ENCODE measurements at places on chromosomes 7 and 10.
A peak's percentile ranks its signal among the peaks of the same experiment; 100 is the strongest.

GRCh38 chr10:28393956-28394568 lies 91.2 kb upstream of the MPP7 start:
- DNase-seq = peak; percentile 62

GRCh38 chr7:66529883-66530610 lies 98.6 kb upstream of the KCTD7 start:
- DNase-seq = no peak

DNA sequence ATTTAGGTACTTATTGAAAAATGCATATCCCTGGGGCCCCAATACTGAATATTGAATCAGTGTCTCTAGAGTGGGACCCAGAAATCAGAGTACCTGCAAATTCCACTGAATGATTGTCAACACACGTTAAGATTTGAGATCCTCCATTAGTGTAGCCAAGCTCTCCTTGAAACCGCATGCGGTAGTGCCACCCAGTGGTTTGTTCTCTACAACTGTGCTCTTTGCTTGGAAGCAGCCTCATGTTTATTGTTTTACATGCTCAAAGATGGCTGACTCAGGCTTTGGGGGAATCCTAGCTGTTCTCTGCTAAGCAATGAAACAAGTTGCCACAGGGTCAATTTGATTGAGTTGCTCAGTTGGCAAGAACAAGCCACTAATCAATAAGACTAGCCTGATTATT lies 340.2 kb upstream of the CELF2 start:
- no peak for DNase-seq

DNA sequence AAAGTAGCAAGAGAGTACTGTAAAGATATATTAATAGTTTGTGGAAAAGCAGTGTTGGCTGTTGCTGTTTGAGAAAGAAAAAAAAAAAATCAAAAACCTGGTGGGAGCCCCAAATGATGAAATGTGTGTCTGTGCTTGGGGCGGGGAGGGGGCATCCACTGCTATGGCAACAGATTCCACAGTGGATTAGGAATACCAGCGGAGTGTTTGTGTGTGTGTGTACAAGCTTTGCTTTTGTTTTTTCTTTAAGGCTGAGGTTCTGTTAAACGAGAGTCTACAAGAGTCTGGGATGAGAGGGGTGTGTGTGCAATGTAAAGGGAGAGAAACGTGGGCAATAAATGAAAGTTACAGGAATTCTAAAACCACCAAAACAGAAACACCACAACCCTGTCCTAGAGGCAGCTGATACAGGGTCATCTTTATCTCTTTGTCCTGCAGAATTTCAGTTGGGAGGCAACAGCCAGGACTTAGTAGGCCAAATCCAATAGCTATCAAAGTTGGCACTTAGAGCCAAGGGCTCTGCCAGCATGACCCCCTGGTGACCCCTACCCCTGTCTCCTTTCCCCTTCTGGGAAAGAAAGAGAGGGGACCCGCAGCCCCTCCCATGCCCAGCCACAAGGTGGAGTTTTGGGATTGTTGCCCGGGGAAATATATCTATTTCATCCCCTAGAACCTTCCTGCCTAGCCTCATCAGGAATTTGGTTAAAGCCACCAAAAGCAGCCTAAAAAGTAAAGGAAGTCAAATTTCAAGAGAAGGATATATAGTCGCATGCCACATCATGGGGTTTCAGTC lies 85.4 kb downstream of the OSBPL3 start:
- no peak for DNase-seq

DNA sequence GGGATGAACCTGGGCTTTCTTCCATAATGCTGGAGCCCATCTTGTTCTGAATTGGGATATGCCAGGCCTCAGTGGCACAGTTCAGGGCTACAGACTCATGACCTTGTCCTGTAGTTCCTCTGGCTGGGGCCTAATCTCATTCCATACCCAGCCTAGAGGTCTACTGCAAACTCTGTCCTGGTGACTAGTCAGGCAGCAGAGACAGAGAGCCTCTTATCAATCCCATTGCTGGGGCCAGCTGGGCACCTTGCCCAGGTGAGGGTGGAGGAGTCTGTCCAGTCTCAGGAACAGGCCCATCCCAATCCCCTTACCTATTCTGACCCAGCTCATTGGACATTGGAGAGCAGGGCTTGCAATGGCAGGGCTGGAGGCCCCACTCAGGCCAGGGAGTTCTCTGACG lies 28.0 kb upstream of the COMTD1 start:
- DNase-seq = no peak

DNA sequence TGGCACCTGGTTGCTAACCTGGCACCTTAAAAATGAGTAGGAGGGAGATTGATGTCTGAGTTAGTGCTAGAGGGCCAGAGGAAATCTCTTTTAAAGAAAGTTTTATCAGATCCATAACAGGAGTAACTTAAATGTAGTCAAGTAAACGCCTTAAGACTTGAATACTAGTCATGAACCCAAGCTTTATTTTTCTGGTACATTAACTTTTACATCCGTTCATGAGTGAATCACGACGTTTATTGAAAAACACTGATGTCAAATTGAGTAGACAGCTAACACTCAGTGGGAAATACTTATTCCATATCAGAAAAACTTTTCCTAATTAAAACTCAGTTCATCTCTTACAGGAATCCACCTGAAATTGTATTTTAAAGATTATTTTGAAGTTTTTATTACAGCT lies 6.9 kb upstream of the LAMB1 start:
- DNase-seq = no peak

- DNase-seq = no peak
Measured at GRCh38 chr7:86598311-86598710, 45.4 kb upstream of the GRM3 start.

- DNase-seq = no peak
Measured at GRCh38 chr10:2658780-2659179, 408.6 kb upstream of the PFKP start.

DNA sequence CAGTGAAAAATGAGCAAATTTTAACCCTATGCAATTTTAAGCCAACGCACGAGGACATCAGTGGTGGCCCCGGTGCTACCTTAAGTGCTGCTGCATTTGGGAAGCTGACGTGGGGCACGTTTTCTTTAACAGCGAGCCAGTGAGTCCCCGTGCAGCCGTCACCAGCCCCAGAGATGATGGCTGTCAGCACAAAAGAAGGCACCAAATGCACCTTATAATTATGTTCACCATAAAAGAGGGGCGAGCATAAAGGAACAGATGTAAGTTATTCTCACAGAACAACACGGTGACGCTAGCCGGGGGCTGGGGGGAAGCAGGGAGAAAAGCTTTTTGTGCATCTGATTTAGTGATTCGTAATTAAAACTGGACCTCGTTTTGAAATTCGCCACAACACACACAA lies 260.1 kb downstream of the DNAJB6 start:
- DNase-seq = no peak

- no peak for DNase-seq
Measured at GRCh38 chr10:120953897-120954296, 102.7 kb downstream of the WDR11 start.

DNA sequence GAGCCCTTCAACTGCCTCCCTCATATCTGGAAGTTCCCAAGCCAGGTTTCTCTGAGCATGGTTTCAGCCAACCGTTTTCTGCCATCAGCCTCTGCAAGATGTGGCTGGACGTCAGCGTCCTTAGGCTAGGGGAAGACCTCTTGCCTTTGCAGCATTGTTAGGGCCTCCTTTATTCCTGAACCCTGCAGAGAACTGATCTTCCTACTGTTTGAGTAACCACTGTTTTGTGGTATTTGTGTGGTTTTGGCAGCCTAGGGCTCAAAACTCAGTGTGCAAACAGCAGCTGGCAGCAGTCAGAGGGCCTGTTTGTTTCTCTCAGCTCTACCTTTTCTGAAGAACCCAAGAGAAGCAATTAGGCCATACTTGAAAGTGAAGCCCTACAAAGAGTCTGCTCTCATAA lies 83.4 kb upstream of the SEMA3E start:
- DNase-seq = no peak

- peak; percentile 35 for DNase-seq
Measured at GRCh38 chr10:90751107-90751997, 106.5 kb downstream of the HTR7 start.

DNA sequence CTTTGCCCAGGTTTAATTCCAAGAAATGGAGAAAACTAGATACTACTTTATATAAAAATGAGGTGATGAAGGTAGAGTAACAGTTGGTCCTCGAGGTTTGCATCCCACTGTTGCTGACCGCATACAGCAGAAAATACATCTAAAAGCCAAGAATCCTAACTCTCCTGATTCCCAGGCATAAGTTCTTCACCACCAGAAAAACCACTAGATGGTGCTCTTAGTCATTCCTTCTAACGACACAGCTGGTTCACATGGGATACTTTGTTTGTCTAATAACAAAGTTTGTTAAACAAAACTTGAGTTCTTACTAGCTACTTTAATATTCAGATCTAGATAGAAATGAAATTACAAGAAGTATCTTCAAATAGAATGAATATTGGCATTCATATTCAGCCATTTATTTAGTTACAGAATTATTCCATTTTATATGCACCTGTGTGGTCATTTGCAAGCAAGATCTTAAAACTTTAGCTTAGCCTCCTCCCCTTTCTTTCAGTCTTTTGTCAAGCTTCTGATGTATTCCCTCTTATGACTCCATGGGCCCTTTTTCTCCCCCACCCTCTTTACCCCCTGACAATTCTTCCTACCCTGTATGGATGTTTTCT lies 54.1 kb upstream of the CYP26C1 start:
- DNase-seq = no peak

GRCh38 chr10:72170263-72170662 lies 45.5 kb upstream of the ANAPC16 start:
- no peak for DNase-seq

DNA sequence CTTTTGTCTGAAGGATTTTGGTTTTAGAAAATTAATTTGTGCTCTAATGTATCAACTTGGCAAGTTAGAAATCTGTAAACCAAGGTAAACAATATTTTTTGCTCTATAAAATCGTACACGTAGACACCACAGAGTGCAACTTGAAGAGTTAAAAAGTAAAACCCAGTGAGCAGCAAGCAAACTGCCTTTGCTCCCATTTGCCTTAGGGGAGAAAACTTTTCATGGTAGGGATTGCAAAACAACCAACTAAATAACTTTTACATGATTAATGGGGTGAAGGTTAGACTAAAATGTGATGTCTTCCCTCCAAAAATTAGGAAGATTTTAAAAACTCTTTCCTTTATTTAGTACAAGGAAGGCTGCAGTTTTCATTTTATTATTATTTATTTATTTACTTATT lies 224.2 kb upstream of the LYZL1 start:
- DNase-seq = no peak

- DNase-seq = no peak
Measured at GRCh38 chr10:131202990-131203389, 108.5 kb downstream of the TCERG1L start.

DNA sequence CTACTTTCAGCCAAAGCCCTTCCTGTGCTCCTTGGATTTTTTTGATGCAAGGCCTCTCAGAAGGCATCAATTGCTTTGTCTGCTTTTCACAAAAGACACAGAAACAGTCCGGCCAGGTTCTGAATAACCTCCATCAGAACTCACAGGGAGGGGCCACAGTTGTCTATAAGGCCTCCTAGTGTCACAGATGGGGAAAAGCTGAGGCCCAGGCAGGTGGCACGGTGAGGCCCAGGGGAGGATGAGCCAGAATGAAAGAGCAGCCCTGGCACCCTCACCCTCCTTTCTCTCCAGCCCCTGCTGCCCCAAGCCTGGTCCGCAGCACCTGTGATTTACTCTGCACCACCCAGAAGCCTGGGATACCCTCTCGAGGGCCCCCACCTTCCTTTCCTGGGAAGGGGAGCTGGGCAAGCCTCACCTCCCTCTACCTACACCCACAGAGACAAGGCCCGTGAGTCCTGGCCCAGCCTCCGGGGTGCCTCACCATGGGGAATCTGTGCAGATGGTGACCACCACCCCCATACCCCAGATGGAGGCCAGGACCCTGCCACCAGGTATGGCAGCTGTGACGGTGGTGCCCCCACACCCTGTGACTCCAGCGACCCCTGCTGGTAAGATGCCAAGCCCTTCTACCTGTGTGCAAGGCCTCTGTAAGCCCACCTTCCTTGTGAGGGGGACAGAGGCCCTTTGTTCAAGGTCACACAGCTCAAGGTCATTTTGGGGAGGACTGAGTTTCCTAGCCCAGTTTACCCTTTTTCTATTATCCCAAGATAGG lies 26.2 kb upstream of the ZNF467 start:
- peak; percentile 55 for DNase-seq

GRCh38 chr10:78508955-78509748 lies 475.5 kb downstream of the RPS24 start:
- no peak for DNase-seq

Data from activated naive CD4-positive, alpha-beta T cell treated with Interleukin-2 at 50 U/mL for 16 hours (primary cell).